ENCODE measurements at places on chromosomes 4 and X.
A peak's percentile ranks its signal among the peaks of the same experiment; 100 is the strongest.

DNA sequence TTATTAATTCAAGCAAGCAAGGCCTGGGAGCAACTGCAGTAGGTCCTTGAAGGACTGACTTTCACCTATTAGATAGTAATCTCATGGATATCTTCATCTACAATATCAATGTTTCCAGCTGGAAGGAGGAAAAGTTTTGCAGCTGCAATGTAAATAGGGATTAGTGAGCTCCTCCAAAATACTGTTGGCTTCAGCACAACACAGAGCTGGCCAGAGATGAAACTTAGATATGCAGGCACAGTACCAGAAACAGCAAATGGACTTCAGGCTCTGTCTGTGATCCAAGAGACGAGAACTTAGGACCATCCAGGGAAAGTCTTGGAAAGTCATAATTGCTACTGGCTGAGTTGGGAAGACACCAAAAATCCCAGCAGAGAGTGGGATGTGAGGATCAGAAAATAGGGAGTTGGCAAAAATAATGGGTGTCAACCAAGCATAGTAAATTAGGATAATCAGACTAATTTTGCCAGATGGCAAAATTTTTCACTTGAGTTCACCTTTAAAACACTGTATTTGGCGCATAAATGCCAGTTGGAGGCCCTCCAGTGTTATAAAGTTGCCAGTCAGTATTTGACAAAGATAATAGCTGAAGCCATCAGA lies 57.5 kb downstream of the PARM1 start:
- no peak for DNase-seq

DNA sequence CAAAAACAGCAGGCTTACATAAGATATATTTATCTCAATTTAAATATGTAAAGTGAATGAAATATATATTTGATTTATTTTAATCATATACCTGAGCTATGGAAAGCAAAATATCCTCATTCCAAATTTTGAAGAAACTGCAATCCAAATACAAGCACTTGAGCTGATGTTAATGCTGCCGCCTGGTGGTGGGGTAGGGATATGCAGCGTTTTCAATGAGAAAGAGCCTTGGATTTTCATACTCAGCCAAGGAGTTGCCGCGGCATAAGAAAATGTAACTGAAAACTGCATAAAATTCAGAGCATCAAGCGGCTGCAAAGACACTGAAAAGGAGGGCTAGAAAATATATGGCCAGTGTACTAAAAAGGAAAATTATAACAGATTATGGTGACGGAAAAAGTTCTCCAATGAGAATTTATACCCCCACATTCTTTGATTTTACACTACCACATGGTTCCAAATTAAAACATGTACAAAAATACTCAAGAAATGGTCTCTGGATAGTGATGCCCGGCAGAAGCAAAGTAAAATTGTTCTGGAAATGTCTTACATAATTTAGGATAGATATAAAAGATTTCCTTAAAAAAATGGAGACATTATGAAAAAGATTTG lies 660.3 kb upstream of the PITX2 start:
- DNase-seq: peak; percentile 61

GRCh38 chr4:181592221-181592745 lies 650.9 kb upstream of the TENM3 start:
- DNase-seq: no peak

DNA sequence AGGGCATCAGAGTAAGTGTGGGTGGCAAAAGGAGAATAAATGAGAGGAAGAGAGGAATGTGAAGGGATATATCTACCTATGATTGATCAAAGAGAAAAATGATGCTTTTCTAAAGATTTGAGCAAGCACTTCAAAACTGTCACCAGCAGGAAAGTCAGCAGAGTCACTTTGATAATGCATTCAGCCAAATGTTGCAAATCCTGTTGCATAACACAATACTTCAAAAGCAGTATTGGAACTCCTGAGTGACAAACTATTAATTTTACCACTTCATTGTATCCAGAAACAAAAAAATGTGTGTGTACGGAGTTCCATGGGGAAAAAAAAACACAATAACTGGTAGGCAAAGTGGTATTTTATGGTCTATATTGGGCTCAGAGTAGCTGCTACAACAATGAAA lies 160.3 kb downstream of the EMCN start:
- no peak for DNase-seq

DNA sequence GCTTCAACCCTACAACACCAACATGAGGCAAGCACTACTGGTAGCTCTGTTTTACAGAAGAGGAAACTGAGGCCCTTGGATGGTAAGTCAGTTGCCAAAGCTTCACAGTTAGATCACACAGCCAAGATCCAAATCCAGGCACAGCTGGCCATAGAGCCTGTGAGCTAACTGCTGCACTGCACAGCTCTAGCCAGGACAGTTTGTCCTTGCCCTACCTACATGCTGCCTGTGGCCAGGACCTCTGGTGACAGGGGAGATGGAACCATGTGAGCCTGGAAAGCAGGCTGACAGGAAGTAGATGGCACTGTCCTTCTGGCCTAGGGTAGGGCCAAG lies 257.8 kb downstream of the FBXW7 start:
- no peak for DNase-seq

All from hematopoietic multipotent progenitor cell treated with erythropoietin and hydrocortisone succinate and interleukin-3 and kit ligand, for 8 days (in vitro differentiated cells).